ENCODE measurements at places on chromosomes 16 and 17.

- no peak for DNase-seq
Observed at GRCh38 chr17:69009930-69010329, 50.8 kb downstream of the ABCA9 start.

DNA sequence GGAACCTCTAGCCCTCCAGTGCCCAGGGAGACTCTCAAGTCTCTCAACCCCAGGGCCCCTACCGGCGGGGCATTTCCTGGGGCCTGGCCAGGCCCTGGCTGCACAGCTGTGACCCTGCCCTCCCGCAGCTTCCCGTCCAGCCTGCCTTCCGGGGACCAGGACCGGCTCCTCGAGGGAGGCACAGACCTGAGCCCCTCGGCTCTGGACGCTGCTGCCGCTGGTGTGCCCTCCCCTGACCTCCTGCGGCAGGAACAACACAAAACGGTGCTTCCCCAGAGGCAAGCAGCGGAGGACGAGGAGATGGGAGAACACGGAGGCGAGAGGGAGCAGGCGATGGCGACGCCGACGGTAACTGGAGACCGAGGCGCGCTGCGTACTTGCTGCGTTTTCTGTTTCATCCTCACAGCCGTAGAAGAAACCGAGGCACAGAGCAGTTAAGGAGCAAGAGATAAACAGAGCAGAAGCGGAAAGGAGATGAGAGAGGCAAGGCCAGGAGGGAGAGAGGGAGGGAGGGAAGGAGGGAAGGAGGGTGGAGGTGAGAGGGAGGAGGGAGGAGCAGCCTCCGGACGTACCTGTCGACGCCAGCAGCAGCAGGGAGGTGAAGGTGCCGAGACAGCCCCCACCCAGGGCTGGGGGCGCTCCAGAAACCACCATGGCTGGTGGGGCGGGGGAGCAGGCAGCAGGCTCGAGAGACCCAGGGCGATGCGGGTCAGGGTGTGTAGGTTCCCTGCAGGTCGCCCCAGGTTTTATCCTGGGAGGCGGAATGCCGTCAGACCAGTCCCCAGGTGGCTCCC, at the start of gene PRSS22:
Gene PRSS22 (minus strand): TSS at position 720 of the 794 bp plus-strand sequence. CDS start 66 bp downstream, at position 654.
- peak; percentile 41 for DNase-seq

DNA sequence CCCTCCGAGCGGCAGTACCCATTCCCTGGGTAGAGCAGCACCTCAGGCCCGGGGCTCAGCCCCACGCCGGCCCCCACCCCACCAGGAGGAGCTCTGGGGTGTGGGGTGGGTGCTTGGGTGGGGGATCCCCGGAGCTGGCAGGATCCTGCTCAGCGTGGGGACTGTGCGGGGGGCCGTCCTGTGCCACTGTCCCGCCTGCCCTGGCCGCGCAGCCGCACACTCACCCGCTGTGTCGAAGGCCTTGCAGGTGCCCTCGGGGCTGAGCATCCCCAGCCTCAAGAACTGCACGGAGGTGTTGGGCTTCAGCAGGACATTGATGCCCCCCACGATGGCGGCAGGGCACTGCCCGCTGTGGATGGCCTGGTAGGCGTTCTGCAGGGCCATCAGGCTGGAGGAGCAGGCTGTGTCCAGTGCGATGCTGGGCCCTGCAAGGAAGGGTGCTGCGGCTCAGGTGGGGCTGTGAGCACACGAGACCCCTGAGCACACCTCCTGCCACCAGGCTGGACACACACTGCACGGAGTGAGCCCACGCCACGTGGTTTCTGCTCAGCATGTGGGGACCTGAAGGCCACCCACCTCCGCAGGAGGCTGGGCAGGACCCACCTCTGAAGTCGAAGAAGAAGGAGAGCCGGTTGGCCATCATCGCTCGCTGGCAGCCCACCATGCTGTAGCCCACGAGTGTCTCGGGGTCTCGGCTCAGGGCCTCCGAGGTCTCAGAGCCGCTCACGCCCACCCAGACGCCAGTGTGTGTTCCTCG, 4.9 kb downstream of the FASN start:
- no peak for DNase-seq

GRCh38 chr17:69654981-69655855, 240.7 kb downstream of the MAP2K6 start:
- no peak for DNase-seq

DNA sequence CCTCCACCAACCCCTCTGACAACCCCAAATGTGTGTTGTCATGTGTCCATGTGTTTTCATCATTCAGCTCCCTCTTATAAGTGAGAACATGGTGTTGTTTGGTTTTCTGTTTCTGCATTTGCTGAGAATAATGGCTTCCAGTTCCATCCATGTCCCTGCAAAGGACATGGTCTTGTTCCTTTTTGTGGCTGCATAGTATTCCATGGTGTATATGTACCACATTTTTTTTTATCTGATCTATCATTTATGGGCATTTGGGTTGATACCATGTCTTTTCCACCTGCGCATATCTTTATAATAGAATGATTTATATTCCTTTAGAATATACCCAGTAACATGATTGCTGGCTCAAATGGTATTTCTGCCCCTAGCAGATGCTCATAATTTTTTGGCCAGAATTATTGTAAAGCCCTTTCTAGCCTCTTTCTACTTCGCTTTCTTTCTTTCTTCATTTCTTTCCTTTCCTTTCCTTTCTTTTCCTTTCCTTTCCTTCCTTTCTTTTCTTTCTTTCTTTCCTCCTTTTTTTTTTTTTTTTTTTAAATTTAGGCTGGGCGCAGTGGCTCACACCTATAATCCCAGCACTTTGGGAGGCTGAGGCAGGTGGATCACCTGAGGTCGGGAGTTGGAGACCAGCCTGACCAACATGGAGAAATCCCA, 12.7 kb downstream of the REXO5 start:
- DNase-seq: no peak

DNA sequence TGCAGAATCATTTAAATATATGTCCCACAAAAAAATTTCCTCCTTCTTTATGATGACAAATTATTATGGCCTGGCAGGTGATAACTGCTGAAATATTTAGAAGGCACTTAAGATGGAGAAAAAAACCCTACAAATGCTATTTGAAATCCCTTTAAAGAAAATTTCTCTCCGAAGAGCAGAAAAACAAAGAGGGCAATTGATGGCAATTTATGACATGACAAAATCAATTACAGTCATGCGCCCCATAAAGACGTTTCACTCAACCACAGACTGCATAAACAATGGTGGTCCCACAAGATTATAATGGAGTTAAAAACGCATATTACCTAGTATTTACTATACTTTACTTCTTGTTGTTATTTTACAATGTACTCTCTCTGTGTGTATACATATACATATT, 25.2 kb upstream of the KIF2B start:
- DNase-seq: no peak

DNA sequence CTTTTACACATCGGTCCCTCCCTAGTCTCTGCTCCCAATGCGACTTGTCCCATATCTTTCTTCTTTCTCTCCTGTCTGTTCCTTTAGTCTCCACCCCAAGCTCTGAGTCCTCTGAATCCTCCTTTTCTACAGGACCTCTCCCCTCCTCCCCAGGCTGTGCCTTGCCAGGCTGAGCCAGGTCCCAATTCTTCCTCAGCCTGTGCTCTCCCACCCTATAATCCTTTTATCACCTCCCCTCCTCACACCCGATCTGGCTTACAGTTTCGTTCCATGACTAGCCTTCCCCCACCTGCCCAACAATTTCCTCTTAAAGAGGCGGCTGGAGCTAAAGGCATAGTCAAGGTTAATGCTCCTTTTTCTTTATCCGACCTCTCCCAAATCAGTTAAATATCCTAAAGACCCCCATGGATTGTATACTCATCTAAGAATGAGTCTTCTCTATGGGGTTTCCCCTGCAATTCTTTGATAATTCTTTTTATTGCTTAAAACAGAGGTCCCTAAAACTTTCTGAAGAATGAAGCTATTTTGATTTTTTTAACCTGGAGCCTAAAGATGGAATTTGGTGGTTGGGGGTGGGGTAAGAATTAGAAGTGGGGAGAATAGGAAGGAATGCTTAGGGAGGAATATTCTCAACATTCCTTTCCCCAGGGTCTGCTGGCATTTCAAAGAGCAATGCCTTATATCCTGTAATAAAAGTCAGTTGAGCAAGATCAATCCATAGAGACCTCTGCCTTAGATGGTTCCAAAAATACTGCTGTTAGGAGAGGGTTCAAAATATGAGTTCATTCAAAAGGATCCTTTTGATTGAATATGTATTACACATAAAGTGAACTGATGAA, 102.8 kb downstream of the MYO1D start:
- DNase-seq: no peak

- no peak for DNase-seq
Observed at GRCh38 chr16:67561501-67561823, 864 bp upstream of the CTCF start.

GRCh38 chr17:75915268-75915667, 10.6 kb upstream of the MRPL38 start:
- DNase-seq: no peak

DNA sequence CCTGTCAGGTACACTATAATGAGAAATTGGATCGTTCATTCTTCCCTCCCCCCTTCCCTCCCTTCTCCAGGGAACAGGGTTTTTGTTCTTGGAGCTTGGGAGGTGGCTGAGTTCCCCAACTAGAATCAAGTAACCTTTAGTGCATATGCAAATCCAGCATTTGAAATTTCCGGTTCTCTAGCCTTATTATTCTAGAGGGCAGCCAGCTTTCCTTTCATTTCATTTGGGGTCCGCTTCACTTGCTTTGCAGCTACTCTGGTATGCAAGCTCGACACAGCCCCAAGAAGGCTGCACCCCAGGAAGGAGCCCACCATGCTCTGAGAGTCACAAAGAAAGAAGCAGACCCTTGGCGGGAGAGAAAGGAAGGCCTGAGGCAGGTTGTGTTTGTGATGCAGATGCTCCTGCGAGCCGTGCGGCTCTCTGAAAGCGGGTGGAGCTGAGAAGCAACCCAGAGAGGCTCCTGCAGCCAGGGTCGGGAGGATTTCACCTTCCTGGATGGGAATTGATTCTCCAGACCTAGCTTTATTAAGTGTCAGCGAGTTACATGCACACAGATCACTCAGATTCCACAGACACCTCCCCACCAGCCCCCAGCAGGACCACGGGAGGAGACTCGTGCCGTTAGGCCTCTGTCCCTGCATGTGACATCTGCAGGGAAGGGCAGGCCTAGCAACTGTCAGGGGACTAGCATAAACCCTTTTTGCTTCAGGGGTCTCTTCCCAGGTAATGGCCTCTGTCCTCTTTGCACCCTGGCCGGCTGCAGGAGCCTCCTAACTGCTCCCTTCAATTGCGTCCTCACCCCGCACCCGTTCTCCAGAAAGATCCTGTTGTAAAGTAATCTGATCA, 34.5 kb downstream of the PMM2 start:
- DNase-seq: no peak
